ENCODE measurements at places on chromosomes 2 and 18.

- DNase-seq: no peak
These were observed 86.1 kb downstream of the CACNB4 start for GRCh38 chr2:152012697-152013096.

GRCh38 chr18:43017622-43018021 lies 97.9 kb downstream of the RIT2 start:
- no peak for DNase-seq

- DNase-seq: no peak
These were observed 95.5 kb upstream of the ATP8B1 start for GRCh38 chr18:57898506-57899124.

GRCh38 chr18:6242004-6242403 lies 172.7 kb downstream of the L3MBTL4 start:
- DNase-seq: no peak
